DND-41 (cell line): ENCODE measurements at places on chromosomes 13 and 19.

- H3K4me1 ChIP-seq, result no peaks in the 10 kb centered on the region
- no peak for DNase-seq
- no peaks in the 10 kb centered on the region for H3K36me3 ChIP-seq
- H3K4me3 ChIP-seq, result no peak overlapping the region
- no peak overlapping the region for H3K27ac ChIP-seq
Measured at GRCh38 chr13:35716186-35716585, 239.7 kb upstream of the MAB21L1 start.

- no peaks in the 10 kb centered on the region for H3K27me3 ChIP-seq
- no peak for DNase-seq
- H3K27ac ChIP-seq, result no peak overlapping the region
- H3K4me1 ChIP-seq, result no peaks in the 10 kb centered on the region
- H3K36me3 ChIP-seq, result peaks cover 94% of the 10 kb centered on the region
Measured at GRCh38 chr19:12705654-12706331, 9.4 kb upstream of the FBXW9 start.

- H3K27me3 ChIP-seq, result peaks cover 29% of the 10 kb centered on the region
- no peak for DNase-seq
- no peak overlapping the region for H3K4me3 ChIP-seq
- peaks cover 9% of the 10 kb centered on the region for H3K4me1 ChIP-seq
- H3K27ac ChIP-seq, result no peak overlapping the region
Measured at GRCh38 chr13:40671956-40672764, 5.7 kb upstream of the FOXO1 start.

DNA sequence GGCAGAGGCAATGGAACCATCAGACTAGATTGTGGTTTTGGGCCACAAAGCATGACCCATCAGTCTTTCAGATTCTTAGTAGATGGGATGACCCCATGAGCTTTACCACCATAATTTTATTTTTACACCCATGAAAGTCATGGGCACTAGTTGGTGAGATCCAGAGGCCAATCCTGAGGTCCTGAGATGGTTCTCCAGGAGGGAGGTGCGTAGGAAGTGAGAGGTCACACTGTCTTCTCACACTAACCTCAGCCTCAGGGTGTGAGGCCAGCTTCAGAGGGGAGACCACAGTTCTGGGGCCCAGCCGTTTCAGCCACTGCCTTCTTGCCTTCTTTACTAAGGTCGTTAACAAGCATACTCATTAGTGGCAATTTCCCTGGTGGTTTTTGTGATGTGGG is 106.4 kb downstream of the AKAP11 start:
- H3K4me1 ChIP-seq, result peaks cover 22% of the 10 kb centered on the region
- H3K27ac ChIP-seq, result peak overlapping the region; percentile 58
- no peak for DNase-seq

DNA sequence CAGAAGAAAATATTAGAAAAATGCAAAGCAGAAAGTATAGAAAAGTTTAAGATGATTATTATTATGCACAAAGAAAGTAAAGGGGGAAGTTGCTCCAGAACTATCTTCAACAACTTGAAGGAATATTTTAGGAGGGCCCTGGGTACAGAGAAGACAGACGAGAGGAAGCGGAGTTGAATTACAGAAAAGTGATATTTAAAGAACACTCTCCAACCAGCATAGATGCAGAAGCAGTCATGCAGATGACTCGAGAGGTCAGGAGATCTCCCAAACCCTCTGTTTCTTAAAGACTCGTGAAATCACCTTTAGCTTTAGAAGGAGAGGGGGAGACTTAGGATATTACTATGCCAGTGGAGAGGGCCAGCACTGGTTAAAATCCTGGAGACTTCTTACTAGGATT is 8.5 kb upstream of the SHISA2 start:
- H3K4me1 ChIP-seq, result peaks cover 55% of the 10 kb centered on the region
- H3K4me3 ChIP-seq, result no peak overlapping the region
- H3K27me3 ChIP-seq, result no peaks in the 10 kb centered on the region
- peak overlapping the region; percentile 35 for H3K27ac ChIP-seq
- DNase-seq, result no peak
- no peaks in the 10 kb centered on the region for H3K36me3 ChIP-seq

- no peaks in the 10 kb centered on the region; the same call in 1 of the 2 replicates for H3K36me3 ChIP-seq
- peaks cover 39% of the 10 kb centered on the region for H3K4me1 ChIP-seq
- no peaks in the 10 kb centered on the region for H3K27me3 ChIP-seq
- peak; percentile 80 for DNase-seq
- H3K4me3 ChIP-seq, result no peak overlapping the region
Measured at GRCh38 chr13:30346153-30346788, 38.9 kb upstream of the KATNAL1 start.

- H3K4me3 ChIP-seq, result no peak overlapping the region
- no peak overlapping the region for H3K27ac ChIP-seq
- no peak for DNase-seq
- H3K4me1 ChIP-seq, result peaks cover 7% of the 10 kb centered on the region; the same call in 1 of the 2 replicates
Measured at GRCh38 chr19:49427855-49428546, 2.8 kb downstream of the GFY start.

- peaks cover 4% of the 10 kb centered on the region for H3K27me3 ChIP-seq
- H3K4me3 ChIP-seq, result no peak overlapping the region
- 0 out of 2 replicates have a peak, but pooled peaks cover 3% of the 10 kb centered on the region for H3K4me1 ChIP-seq
- no peak for DNase-seq
Measured at GRCh38 chr13:51327961-51328360, 11.5 kb upstream of the SERPINE3 start.

GRCh38 chr13:113633485-113633873 is 24.5 kb downstream of the ATP4B start:
- no peak overlapping the region for H3K27ac ChIP-seq
- no peaks in the 10 kb centered on the region for H3K27me3 ChIP-seq
- peaks cover 96% of the 10 kb centered on the region for H3K36me3 ChIP-seq

DNA sequence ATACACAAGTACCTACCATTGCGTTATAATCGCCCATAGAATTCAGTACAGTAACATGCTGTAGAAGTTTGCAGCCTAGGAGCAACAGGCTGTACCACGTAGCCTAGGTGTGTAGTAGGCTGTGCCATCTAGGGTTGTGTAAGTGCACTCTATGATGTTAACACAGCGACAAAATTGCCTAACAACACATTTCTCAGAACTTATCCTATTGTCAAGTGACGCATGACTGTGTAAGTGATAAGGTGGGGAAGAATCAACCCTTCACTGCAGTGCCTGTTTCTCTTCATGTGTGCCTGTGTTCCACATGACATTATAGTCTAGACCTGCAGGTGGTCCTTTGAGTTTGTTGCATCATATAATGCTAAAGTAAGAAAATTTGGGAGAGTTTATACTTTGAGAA is 94.0 kb downstream of the PCDH9 start:
- H3K4me3 ChIP-seq, result no peak overlapping the region
- H3K36me3 ChIP-seq, result no peaks in the 10 kb centered on the region
- H3K27me3 ChIP-seq, result no peaks in the 10 kb centered on the region
- peaks cover 18% of the 10 kb centered on the region for H3K4me1 ChIP-seq
- no peak overlapping the region for H3K27ac ChIP-seq

GRCh38 chr13:99376132-99376531 is 68.9 kb upstream of the GPR183 start:
- peaks cover 14% of the 10 kb centered on the region for H3K4me1 ChIP-seq
- H3K27me3 ChIP-seq, result no peaks in the 10 kb centered on the region
- peaks cover 55% of the 10 kb centered on the region for H3K36me3 ChIP-seq
- H3K27ac ChIP-seq, result no peak overlapping the region
- no peak for DNase-seq

GRCh38 chr13:23963184-23963931 is 66.1 kb upstream of the C1QTNF9B start:
- no peak overlapping the region for H3K4me3 ChIP-seq
- H3K27me3 ChIP-seq, result peaks cover 8% of the 10 kb centered on the region
- no peak for DNase-seq
- no peak overlapping the region for H3K27ac ChIP-seq
- no peaks in the 10 kb centered on the region for H3K36me3 ChIP-seq

GRCh38 chr19:32017176-32017953 is 328.0 kb upstream of the ZNF507 start:
- H3K4me1 ChIP-seq, result no peaks in the 10 kb centered on the region
- DNase-seq, result no peak
- H3K27ac ChIP-seq, result no peak overlapping the region
- no peaks in the 10 kb centered on the region for H3K27me3 ChIP-seq
- no peak overlapping the region for H3K4me3 ChIP-seq
- no peaks in the 10 kb centered on the region for H3K36me3 ChIP-seq

GRCh38 chr13:40342901-40343300 is 323.5 kb downstream of the FOXO1 start:
- H3K36me3 ChIP-seq, result no peaks in the 10 kb centered on the region
- no peak overlapping the region for H3K27ac ChIP-seq
- no peaks in the 10 kb centered on the region for H3K4me1 ChIP-seq
- H3K4me3 ChIP-seq, result no peak overlapping the region
- peaks cover 3% of the 10 kb centered on the region for H3K27me3 ChIP-seq
- DNase-seq, result no peak

GRCh38 chr13:98071316-98071715 is 71.6 kb upstream of the FARP1 start:
- no peak overlapping the region for H3K4me3 ChIP-seq
- no peak for DNase-seq
- H3K36me3 ChIP-seq, result no peaks in the 10 kb centered on the region
- peaks cover 5% of the 10 kb centered on the region for H3K27me3 ChIP-seq

DNA sequence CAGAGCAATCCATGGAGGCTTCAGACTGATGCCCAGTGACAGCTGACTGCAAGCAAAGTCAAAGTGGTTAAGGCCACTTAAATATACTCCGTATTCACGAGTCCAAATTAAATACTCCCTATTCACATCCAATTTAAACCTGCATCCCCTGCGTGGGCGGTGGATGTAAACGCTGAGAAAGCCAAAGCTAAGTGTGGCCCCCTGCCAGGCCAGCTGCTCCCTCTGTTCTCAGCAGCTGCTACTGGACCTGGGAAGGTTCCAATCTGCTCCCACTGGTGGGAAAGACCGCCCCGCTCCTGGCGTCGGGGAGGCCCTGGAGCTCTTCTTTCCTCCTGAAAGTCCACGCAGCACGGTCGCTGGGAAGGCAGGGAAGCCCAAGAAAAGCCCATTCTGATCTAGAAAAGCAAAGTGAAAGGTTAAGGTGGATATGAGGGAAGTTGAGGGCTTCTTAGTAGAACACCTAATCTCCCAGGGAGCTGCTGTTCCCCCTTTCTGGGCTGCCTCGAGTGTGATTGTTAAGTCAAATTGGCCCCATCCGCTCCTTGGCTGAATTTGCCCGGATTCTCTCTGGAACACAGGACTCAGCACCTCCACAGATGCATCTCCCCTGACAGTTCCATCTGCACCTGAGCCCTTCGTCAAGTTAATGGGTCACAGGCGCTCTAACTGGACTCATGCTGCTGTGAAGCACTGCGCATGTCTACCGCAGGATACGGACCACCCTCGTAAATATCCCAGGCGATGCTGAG is 205.5 kb downstream of the USP12 start:
- no peak overlapping the region for H3K27ac ChIP-seq
- no peaks in the 10 kb centered on the region for H3K4me1 ChIP-seq
- no peaks in the 10 kb centered on the region for H3K36me3 ChIP-seq
- no peak overlapping the region for H3K4me3 ChIP-seq
- peaks cover 8% of the 10 kb centered on the region for H3K27me3 ChIP-seq

- no peaks in the 10 kb centered on the region for H3K36me3 ChIP-seq
Measured at GRCh38 chr19:6020166-6020882, 42.4 kb upstream of the RANBP3 start.

- H3K4me1 ChIP-seq, result no peaks in the 10 kb centered on the region
- DNase-seq, result no peak
- no peaks in the 10 kb centered on the region for H3K36me3 ChIP-seq
- H3K27me3 ChIP-seq, result peaks cover 2% of the 10 kb centered on the region
- no peak overlapping the region for H3K4me3 ChIP-seq
Measured at GRCh38 chr19:5321851-5322681, 18.5 kb downstream of the PTPRS start.

GRCh38 chr19:33705860-33706259 is 84.1 kb downstream of the CHST8 start:
- no peaks in the 10 kb centered on the region for H3K27me3 ChIP-seq
- H3K4me1 ChIP-seq, result no peaks in the 10 kb centered on the region
- DNase-seq, result no peak
- no peak overlapping the region for H3K4me3 ChIP-seq
- no peak overlapping the region for H3K27ac ChIP-seq

DNA sequence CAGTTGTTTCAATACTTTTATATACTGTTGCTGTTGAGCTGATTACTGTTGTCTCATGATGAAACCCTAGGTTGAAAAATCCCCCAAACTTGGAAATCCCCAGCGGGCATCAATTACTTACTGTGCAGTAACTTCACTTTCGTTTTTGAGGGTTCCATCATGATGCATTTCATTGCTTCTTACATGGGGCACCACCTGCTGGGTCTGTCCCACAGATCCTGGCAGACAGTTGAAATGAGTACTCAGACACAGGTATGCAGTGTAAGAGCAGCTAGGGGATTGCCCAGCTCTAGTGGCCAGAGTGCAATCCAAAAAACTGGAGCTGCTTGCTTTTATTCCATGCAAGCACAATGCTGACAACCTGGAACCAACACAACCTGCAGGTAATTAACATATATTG is 132.5 kb upstream of the ZNF91 start:
- no peak overlapping the region for H3K27ac ChIP-seq
- H3K4me1 ChIP-seq, result no peaks in the 10 kb centered on the region
- DNase-seq, result peak; percentile 23
- no peaks in the 10 kb centered on the region for H3K36me3 ChIP-seq
- no peaks in the 10 kb centered on the region for H3K27me3 ChIP-seq

- no peaks in the 10 kb centered on the region for H3K27me3 ChIP-seq
- no peak overlapping the region for H3K4me3 ChIP-seq
- H3K27ac ChIP-seq, result no peak overlapping the region
- no peaks in the 10 kb centered on the region for H3K36me3 ChIP-seq
Measured at GRCh38 chr19:53947624-53948023, 15.1 kb upstream of the CACNG8 start.

GRCh38 chr19:5006201-5006600 is 37.3 kb downstream of the KDM4B start:
- no peak for DNase-seq
- H3K36me3 ChIP-seq, result peaks cover 21% of the 10 kb centered on the region
- H3K27ac ChIP-seq, result no peak overlapping the region
- no peaks in the 10 kb centered on the region for H3K27me3 ChIP-seq
- H3K4me3 ChIP-seq, result no peak overlapping the region

DNA sequence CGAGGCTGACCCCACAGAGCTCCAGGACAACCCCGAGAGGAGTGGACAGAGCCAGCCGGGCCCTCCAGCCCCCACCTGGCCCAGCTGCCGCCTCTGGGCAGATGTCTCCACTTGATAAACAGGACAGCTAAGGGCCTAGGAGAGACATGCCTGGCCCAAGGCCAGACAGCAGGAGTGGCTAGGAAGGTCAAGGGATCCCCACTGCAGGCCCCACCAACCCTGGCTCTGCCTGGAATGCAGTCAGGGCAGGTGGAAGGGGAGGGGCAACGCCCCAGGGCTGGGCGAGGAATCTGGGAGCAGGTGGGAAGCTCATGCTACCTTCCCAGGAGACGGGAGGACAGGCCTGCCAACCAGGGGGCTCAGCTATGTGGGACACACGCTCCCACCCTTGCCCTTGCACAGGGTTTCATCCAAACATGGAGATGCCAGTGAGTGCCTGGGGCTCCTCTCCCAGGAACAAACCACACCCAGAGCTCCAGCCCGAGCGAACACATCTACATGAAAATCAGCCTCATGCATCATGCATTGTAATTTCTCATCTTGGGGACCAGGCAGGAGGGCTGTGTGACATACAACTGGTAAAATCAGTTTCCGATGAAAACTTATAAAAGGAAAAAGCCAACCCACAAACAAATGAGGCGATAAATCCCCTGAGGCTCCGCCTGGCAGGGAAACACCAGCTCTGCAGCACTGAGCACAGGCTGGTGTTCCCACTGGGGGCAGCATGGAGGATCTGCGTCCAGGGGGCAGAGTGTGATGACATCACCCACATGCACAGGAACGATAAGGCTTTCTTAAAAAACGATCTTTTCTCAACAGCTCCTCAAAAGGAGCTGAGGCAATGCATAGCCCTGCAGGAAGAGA is 25.0 kb downstream of the SH3GL1 start:
- DNase-seq, result no peak
- H3K36me3 ChIP-seq, result peaks cover 16% of the 10 kb centered on the region
- H3K27me3 ChIP-seq, result no peaks in the 10 kb centered on the region
- no peak overlapping the region for H3K4me3 ChIP-seq
- H3K27ac ChIP-seq, result 0 out of 2 replicates have a peak overlapping the region, but pooled peaks have one; percentile 8
